ENCODE measurements at places on chromosomes 5 and 9. TPM values are rescaled to one million over a fixed set of nuclear protein-coding genes. Genes with fewer than 3 reads are reported as not detected.

GRCh38 chr9:33690143-33690933, 105.0 kb upstream of the PRSS3 start:
- no peak for DNase-seq

DNA sequence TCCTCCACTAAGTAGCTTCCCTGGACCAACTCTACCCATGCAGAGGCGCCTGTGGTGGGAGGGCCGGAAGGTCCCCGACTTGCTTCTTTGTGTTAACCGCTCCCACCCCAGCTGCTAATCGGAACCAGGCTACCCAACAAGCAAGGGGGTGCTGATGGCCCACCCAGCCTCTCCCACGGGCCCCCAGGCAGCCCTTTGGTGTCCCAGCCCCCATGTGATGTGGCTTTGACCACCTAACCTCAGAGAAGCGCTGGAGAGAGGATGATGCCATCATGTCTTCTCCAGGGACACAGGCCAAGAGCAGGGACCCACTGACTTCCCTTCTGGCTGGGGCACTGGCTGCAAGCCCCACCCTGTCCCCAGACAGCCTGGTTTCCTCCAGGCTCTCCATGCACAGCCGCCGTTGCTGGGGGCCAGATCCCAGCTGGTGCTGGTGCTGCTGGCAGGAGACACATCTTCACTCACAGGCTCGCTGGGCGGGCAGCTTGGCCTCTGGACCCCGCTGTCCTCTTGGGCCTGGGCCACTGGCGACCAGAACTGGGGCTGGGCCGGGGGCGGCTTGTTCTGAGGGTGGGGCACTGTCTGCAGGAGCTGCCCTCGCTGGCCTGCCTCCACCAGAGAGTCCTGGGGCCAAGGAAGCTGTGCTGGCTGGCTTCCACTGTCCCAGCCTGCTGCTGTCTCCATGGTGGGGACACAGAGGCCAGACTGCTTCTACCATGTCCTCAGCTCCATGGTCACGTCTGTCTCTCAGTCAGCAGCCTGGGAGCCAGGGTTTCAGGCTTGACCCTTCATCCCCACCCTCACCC, 27.8 kb downstream of the LAMC3 start:
- no peak for DNase-seq

GRCh38 chr5:25119650-25120049, 474.9 kb upstream of the CDH10 start:
- no peak for DNase-seq

- no peak for DNase-seq
Observed at GRCh38 chr5:150672237-150672883, 11.3 kb downstream of the MYOZ3 start.

Gene ALG2
- total RNA-seq: 30.3 TPM

Gene KIF4B
- not detected for total RNA-seq

GRCh38 chr5:135578685-135579341, at the start of gene CXCL14:
TSS of gene CXCL14 (minus strand) at chr5:135578991. CDS start at chr5:135578778, 213 bp downstream.
- peak; percentile 62 for DNase-seq

GRCh38 chr5:14457476-14457875, 124.1 kb upstream of the OTULINL start:
- no peak for DNase-seq

- DNase-seq: peak; percentile 42
Observed at GRCh38 chr5:92641031-92641962, 939.7 kb downstream of the NR2F1-AS1 start.

Gene ADAMTS6
- 12.1 TPM for total RNA-seq

Gene TMED9
- 102 TPM for total RNA-seq

Measured in epithelial cell of proximal tubule (primary cell).